ENCODE measurements at places on chromosomes 3 and 15.

- DNase-seq = no peak
Observed at GRCh38 chr15:54594115-54594514, 602.6 kb downstream of the RSL24D1 start.

DNA sequence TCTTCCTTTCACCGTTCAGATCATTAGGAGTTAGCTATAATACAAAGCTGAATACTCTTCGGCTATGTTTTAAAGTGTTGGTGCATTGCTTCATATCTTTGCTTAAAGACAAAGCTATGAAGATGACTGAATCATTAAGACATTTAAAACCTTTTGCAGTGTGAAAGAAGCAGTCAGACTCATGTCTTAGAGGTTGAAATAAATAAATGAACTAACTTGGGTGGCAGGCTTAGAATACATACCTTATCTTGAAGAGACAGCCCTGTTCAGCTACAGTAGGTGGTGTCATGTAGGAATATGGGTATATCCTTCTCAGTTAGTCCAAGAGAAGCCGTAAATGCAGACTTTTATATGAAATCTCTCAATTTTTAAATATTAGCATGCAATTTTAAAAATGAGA, 63.4 kb downstream of the OPA1 start:
- DNase-seq = no peak

DNA sequence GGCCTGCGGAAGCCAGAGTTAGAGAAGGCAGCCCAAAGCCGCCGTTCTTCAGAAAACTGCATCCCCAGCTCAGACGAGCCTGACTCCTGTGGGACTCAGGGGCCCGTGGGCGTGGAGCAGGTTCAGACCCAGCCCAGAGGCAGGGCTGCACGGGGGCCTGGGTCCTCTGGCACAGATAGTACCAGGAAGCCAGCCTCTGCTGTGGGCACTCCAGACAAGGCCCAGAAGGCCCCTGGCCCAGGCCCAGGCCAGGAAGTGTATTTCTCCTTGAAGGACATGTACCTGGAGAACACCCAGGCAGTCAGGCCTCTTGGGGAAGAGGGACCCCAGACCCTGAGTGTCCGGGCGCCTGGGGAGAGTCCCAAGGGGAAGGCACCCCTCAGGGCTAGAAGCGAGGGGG, 23.1 kb downstream of the ALPK3 start:
- DNase-seq = no peak

DNA sequence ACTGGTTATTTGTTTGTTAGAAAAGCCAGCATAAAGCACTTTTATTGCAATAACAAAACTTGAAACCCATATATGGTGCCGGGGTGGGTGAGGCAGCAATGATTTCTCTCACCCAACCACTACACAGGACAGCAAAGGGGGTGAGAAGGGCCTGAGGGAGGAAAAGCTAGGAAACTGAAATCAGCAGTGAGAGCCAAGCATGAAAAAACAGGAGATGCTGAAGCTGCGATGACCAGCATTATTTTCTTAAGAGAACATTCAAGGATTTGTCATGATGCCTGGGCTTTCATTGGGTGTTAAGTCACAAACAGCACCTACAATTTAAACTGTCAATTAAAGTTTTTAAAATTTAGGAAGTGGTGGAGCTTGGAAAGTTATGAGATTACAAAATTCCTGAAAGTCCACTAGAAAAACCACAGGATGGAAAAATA, 11.9 kb upstream of the TM4SF4 start:
- no peak for DNase-seq

DNA sequence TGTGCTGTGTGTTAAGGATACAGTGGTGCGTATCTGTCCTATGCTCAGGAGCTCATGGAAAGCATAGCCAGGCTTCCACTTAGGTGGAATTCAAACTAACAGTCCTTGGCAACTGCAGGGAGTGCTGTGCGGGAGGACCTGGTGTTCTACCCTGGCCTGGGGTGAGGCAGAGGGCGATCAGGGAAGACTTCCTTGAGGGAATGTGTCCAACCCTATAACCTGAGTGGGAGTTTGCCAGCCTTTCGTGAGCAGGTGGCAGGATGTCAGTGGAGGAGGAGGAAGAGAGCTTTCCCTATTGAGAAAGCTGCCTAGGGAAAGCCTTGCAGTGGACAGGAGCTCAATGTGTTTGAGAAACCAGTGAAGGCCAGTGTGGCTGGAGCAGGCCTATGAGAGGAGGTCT, 271.1 kb upstream of the C2CD4B start:
- DNase-seq = no peak

GRCh38 chr15:84766461-84767035, 18.2 kb downstream of the ZNF592 start:
- no peak for DNase-seq

GRCh38 chr3:60803216-60804173, 447.8 kb downstream of the FHIT start:
- DNase-seq = no peak

DNA sequence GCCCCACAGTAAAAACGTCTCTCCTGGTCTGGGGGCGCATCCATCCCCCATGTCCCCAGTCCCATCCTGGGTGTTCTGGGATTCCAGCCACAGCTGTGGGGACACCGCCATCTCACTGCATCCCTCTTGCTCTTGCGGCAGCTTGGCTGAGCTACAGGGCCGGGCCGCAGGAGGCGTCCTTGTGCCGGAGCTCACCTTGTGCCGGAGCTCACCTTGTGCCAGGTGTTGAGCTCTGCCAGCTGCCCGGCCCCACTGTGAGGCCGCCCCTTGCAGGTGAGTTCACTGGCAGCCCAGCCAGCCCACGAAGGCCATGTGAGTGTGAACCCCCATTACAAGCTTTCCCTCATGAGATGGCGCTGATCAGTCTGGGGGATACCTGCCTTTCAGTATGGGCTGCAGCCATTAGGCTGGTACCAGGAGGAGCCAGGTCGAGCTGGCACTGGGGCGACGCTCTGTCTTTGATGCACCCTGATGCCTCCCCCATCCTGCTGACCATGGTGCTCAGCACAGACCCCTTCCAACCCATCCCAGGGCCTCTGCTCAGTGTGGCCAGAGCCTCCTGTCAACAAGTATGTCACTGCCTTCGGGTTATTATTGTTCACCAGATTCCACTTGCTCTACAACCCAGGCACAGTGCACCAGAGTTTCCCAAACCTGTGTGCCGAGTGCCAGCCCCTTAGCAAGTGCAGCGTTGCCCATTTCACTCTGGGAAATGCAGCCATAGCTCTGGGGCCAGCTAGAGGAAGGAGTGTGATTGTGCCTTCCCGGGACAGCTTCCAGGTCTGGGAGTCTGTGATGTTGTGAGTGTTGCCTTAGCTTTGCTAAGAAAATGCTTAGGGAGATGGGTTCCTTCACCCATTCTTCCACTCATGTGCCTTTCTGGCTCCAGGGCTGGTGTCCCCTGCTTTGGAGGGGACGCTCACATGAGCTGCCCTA, 105.7 kb downstream of the APBA2 start:
- DNase-seq = no peak

- no peak for DNase-seq
Observed at GRCh38 chr3:55923207-55923606, 436.1 kb upstream of the WNT5A start.

GRCh38 chr3:66709532-66709931, 208.7 kb upstream of the LRIG1 start:
- no peak for DNase-seq

DNA sequence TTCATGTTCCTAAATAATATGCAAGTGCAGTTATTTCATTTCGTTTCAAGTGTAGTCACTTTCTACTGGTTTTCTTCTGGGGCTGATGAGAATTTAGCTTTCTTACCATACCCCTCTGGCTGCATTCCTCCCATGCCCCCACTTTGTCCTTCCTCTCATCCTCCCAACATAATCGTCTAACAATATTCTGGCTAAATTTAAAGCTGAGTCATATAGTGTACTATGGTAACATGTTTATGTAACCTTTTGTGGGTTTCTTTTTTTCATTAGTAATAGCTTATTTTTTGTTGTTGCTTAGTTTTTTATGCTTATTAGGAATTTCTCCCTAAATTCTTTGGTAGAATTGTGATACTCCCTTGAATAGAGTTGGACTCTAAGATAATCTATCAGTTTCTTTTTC, 30.5 kb downstream of the DUT start:
- DNase-seq = no peak
